ENCODE measurements at places on chromosomes 2 and 18. TPM values are rescaled to one million over a fixed set of nuclear protein-coding genes. Genes with fewer than 3 reads are reported as not detected.

DNA sequence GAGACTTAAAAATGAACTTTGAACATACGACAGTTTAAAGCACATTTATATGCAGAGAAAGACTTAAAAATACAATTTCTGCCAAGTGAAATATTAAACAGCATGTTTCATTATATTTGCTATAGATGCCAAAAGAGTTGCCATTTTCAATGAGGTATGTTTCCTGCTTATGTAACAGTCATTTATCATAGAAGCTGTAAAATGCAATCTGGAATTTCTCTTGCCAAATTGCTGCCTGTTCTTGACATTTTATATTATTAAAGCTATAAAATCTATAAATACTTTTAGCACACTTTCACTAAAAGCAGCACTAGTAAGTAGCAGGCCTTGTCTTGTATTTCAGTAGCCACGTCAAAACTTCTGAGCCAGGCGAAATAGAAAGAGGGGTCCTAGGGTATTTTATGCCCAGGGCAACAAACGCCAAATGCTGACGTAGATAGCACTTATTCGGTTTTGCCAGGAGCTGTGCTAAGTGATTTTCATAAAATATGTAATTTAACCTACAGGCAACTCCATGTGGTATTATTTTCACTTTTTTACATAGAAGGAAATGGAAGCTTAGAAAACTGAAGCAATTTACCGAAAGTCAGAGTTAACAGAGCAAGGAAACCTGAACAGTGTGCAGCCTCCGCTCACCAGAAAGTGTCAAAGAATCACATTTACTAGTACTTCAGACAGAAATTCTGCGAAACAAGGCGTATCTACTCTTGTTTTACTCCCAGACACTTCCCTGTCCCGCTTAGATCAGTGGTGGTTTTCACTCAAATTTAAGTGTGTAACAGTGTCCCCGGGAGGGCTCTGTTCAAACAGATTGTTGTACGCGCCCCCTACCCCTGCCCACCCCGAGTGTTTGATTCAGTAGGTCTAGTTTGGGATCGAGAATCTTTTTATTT is 1.2 kb upstream of the CYP20A1 start:
- DNase-seq = no peak

GRCh38 chr2:240632306-240632721 is 7.0 kb downstream of the GPR35 start:
- DNase-seq = no peak

DNA sequence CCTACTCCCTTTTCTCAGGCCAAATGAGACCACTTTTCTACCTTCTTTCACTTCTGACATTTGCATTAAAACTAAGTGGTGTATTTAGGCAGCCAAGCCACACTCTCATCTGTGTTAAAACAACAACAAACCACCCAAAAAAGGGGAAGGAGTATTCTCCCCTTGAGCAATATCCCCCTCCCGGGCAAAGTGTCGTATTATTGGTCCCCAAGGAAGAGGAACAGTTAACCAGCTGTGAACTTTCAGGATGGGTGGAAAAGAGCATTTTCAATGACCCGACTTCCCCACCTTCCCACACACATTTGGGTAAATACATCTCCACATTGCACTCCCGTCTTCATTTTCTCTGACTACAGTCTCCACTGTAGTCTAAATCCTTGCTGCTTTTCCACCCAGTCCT is 44.3 kb downstream of the FEZ2 start:
- DNase-seq = no peak

Gene COLEC12
- 25.1 TPM for total RNA-seq
